ENCODE measurements at places on chromosomes 11 and 22. TPM values are rescaled to one million over a fixed set of nuclear protein-coding genes. Genes with fewer than 3 reads are reported as not detected.
A peak's percentile ranks its signal among the peaks of the same experiment; 100 is the strongest.

DNA sequence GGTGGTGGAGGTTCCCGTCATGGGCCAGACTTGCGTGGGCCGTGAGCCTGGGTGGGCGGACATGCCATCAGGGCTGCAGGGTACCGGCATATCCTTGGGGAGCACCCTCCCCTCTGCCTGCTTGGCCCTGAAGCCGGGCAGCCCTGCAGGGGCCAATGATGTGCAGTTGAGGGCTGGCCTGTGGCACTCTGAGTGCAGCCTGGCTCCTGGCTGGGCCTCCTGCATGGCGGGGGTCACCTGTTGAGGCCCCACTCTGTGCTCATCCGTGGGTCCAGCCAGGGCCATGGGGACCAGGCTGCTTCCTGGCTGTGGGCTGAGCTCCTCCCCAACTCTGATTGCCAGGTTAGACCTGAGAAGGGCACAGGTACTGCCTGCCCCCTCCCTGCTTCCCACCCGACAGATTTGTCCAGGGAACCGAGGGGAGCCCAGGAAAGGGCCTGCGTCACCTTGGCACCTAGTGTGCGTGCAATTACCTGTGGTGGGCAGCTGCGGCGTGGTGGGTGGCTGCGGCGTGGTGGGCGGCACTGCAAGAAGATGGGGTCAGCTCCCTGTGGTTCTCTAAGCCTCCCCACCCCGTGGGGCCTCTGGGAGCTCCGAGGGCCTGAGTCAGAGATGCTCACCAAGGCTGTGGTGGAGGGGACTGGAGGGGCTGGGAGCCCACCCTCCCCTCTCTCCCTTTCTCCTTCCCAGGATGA lies 16.2 kb downstream of the MUC6 start:
- H3K36me3 ChIP-seq: peaks cover 14% of the 10 kb centered on the region
- DNase-seq: no peak
- no peak overlapping the region for H3K27ac ChIP-seq

- H3K4me3 ChIP-seq: no peak overlapping the region
- H3K27ac ChIP-seq: no peak overlapping the region
- H3K4me1 ChIP-seq: peaks cover 7% of the 10 kb centered on the region
- H3K27me3 ChIP-seq: peaks cover 42% of the 10 kb centered on the region
- DNase-seq: no peak
- no peaks in the 10 kb centered on the region for H3K36me3 ChIP-seq
Measured at GRCh38 chr22:27163162-27164137, 506.1 kb downstream of the MIAT start.

DNA sequence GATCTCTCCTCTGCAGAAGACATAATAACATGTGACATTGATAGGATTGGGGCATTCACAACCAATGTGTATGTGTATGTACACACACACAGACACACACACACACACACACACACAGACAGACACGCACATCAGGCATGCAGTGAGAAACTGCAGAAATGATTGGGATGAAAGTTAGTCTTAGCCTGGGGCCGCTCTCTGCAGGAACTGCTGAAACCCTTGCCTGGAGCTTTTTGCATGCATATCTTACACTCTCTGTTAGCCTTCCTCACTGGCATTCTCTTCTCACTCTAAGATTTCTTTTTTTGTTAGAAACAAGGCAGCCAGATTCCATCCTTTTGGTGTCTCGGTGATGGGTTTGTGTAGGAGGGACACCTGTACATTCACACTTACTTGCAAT lies 337.9 kb downstream of the NELL1 start:
- no peak overlapping the region for H3K27ac ChIP-seq
- H3K4me3 ChIP-seq: no peak overlapping the region
- no peaks in the 10 kb centered on the region for H3K4me1 ChIP-seq
- no peaks in the 10 kb centered on the region for H3K36me3 ChIP-seq
- H3K27me3 ChIP-seq: peaks cover 24% of the 10 kb centered on the region

DNA sequence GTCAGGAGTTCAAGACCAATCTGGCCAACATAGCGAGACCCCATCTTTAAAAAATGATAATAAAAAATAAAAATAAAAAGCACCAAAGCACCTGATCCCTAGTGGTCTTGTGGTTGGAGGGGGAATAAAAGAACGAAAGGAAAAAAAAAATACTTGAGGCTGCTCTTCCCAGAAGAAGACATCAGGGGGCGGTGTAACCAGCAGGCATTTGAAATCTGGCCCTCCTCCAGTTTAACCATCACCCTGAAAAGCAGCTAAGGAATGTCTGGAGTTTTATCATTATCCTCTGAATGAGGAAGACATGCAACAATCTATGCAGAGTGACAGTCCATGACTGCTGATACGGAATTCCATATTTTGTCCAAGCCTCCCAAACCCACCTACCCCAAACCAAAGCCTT lies 5.6 kb upstream of the KCTD17 start:
- DNase-seq: no peak
- no peaks in the 10 kb centered on the region for H3K27me3 ChIP-seq
- no peak overlapping the region for H3K27ac ChIP-seq
- no peak overlapping the region for H3K4me3 ChIP-seq

- H3K27ac ChIP-seq: peak overlapping the region; percentile 86
- no peaks in the 10 kb centered on the region for H3K27me3 ChIP-seq
- H3K4me1 ChIP-seq: no peaks in the 10 kb centered on the region
- H3K36me3 ChIP-seq: peaks cover 21% of the 10 kb centered on the region
Measured at GRCh38 chr11:61783717-61784505, 8.5 kb downstream of the TMEM258 start.

DNA sequence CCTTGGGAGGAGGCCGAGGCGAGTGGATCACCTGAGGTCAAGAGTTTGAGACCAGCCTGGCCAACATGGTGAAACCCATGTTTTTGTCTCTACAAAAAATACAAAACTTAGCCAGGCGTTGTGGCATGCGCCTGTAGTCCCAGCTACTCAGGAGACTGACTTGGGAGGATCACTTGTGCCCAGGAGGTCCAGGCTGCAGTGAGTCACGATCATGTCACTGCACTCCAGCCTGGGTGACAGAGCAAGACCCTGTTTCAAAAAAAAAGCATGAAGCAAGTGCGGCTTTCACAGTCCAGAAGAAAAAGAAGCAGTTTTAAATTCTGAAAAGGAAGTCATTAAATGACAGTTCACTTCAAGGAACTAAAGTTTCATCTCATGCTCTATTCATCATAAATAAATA lies 7.1 kb upstream of the LTO1 start:
- no peak overlapping the region for H3K27ac ChIP-seq
- H3K4me1 ChIP-seq: peaks cover 3% of the 10 kb centered on the region
- H3K36me3 ChIP-seq: no peaks in the 10 kb centered on the region
- H3K4me3 ChIP-seq: no peak overlapping the region
- DNase-seq: no peak

DNA sequence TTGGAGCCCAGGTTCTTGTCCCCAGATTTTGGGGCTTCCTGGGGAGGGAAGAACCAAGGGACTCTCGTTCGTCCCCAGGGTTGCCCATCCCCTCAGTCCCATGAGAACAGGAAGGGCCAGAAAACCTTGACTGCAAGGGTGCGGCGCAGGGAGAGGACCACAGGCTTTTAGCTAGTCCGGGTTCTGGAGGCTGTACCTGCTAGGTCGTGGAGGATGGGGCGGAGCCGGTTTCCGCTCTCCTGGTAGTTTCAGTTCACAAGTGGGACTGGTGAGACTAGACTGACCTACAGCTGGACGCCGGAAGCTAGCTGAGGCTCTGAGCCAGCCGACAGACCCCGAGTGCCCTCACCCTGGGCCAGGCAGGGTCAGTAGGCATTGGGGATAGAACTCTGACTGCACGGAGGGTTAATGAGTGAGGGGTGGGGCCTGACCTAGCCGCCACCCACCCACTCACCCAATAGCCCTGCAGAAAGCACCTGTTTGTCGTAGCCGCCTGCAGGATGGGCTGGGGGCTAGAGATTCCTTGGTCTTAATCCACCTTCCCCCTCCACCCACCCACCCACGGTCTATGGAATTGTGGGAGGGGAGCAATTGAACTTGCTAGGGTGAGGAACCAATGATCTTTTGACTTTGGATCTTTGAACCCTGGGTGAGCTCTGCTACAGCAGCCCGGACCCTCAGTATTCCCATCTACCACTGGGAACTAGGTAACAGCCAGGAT lies 1.5 kb downstream of the MAFF start:
- peak overlapping the region; percentile 82 for H3K4me3 ChIP-seq
- H3K27me3 ChIP-seq: no peaks in the 10 kb centered on the region
- no peaks in the 10 kb centered on the region for H3K36me3 ChIP-seq
- peak overlapping the region; percentile 83 for H3K27ac ChIP-seq
- DNase-seq: no peak
- H3K4me1 ChIP-seq: peaks cover 1% of the 10 kb centered on the region

GRCh38 chr11:86941871-86942599 lies 13.2 kb downstream of the FZD4 start:
- DNase-seq: no peak
- H3K36me3 ChIP-seq: peaks cover 17% of the 10 kb centered on the region
- peak overlapping the region; percentile 28 for H3K27ac ChIP-seq

GRCh38 chr11:25890626-25891260 lies 441.2 kb upstream of the ANO3 start:
- no peaks in the 10 kb centered on the region for H3K4me1 ChIP-seq
- no peaks in the 10 kb centered on the region for H3K27me3 ChIP-seq
- H3K4me3 ChIP-seq: no peak overlapping the region

GRCh38 chr11:126072801-126073594 lies 10.3 kb upstream of the CDON start:
- no peaks in the 10 kb centered on the region for H3K27me3 ChIP-seq
- H3K27ac ChIP-seq: peak overlapping the region; percentile 60
- no peak for DNase-seq
- H3K4me3 ChIP-seq: no peak overlapping the region

- H3K36me3 ChIP-seq: no peaks in the 10 kb centered on the region
- H3K27ac ChIP-seq: peak within 1 kb of the TSS; percentile 82
- peaks cover 44% of the 10 kb centered on the region for H3K4me1 ChIP-seq
- DNase-seq: peak; percentile 68
Measured at GRCh38 chr11:46918083-46918787, at the start of gene LRP4. Gene LRP4, minus strand, starts transcription at chr11:46918550. Its CDS starts 171 bp downstream, at chr11:46918379.

DNA sequence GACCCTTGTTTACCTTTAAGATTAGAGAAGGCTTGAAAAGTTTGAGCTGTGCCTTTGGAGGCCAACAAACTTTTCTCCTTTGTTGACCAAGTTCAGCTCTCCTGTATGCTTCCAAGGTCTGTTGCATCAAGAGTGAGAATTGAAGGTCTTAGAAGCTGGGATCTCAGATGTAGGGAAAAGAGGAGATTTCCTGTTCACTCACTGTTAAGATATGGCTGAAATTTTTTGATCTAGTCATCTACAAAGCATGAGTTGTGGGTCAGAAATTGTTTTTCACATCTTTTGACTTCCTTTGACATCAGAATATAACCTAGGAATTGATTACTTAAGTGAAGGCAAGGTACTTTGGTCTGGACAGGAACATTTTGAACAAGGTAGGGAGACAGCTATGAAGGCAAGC lies 12.1 kb downstream of the OR51B4 start:
- DNase-seq: no peak
- H3K4me3 ChIP-seq: no peak overlapping the region
- no peak overlapping the region for H3K27ac ChIP-seq
- H3K27me3 ChIP-seq: no peaks in the 10 kb centered on the region

- peaks cover 12% of the 10 kb centered on the region for H3K4me1 ChIP-seq
- no peak overlapping the region for H3K27ac ChIP-seq
- no peak for DNase-seq
- peaks cover 40% of the 10 kb centered on the region for H3K27me3 ChIP-seq
- peaks cover 3% of the 10 kb centered on the region for H3K36me3 ChIP-seq
- no peak overlapping the region for H3K4me3 ChIP-seq
Measured at GRCh38 chr11:1750840-1751530, 590 bp upstream of the IFITM10 start.

DNA sequence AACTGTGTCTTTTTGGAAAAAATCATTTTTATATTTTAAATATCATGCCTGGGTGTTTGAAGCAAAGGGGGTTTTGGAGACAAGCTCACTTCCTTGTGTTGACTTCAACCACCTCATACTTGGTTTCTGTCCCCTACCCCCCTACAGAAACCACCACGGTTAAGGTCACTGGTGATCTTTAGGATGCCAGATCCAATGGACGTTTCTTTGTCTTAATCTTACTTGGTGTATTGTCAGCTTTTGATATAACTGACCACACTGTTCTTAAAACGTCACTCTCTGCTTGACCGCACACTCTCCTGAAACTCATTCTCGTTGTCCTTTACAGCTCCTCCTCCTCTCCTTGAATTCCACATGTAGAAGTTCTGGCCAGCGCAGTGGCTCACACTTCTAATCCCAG lies 34.8 kb upstream of the SWAP70 start:
- H3K27ac ChIP-seq: no peak overlapping the region
- H3K4me1 ChIP-seq: peaks cover 15% of the 10 kb centered on the region
- H3K36me3 ChIP-seq: no peaks in the 10 kb centered on the region
- no peaks in the 10 kb centered on the region for H3K27me3 ChIP-seq

DNA sequence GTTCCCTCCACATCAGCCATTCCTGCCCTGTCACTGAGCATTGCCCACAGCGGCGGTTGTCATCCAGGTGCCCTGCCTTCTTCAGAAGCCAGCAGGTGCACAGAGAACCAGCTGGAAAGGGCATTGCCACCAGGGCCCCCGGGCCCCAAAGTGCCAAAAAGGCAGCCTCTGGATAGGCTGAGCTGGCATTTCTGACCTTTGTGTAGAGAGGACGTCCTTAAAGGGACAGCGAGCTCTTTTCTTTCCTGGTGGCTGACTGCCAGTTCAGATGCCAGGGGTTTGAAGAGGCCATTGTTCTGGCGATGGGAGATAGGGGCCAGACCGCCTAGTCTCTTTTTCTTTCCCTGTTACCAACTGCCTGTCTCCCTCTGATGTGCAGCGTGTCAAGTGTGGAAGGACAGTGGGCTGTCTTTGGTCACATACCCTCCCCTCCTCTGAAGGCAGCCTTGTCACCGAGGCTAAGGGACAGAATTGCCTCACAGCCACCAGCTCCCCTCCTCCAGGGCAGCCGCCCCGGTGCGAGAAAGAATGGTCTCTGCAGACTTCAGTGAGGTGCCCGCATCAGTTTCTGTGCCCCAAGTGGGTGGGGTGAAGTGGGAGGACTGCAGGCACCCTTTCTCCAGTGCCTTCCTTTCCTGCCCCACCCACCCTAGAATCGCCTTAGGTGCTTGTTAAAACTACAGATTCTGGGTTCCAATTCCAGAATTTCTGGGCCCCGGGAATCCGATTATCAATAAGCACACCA lies 109.6 kb downstream of the SCN3B start:
- H3K36me3 ChIP-seq: no peaks in the 10 kb centered on the region
- H3K4me3 ChIP-seq: no peak overlapping the region
- H3K27me3 ChIP-seq: no peaks in the 10 kb centered on the region
- H3K4me1 ChIP-seq: no peaks in the 10 kb centered on the region

DNA sequence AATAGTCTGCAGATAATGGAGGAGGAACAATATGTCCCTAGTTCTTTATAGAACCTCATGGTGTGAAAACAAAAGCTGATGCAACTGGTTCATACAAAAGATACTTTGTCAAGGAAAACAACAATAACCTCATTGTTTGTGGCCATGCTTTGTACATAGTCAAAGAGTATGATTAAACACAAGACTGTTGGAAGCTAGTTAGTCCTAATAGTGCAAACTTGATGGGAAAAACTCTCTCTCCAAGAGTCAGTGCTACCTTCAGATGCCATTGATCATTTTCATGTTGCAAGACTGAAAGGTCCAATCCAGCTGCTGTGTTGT lies 20.1 kb upstream of the PLAAT2 start:
- H3K36me3 ChIP-seq: peaks cover 17% of the 10 kb centered on the region
- H3K4me1 ChIP-seq: no peaks in the 10 kb centered on the region
- no peak overlapping the region for H3K27ac ChIP-seq

The EMID1 gene
- total RNA-seq: 18.1 TPM

The SPI1 gene
- not detected for total RNA-seq

The ZP1 gene
- 0.31 TPM for total RNA-seq

The SCARF2 gene
- 45.7 TPM for total RNA-seq

The PLAAT5 gene
- total RNA-seq: 1.9 TPM

The IL17RA gene
- 11.1 TPM for total RNA-seq

Data from mesothelial cell of epicardium (in vitro differentiated cells).